ENCODE measurements at places on chromosomes 1 and 21.
A peak's percentile ranks its signal among the peaks of the same experiment; 100 is the strongest.

DNA sequence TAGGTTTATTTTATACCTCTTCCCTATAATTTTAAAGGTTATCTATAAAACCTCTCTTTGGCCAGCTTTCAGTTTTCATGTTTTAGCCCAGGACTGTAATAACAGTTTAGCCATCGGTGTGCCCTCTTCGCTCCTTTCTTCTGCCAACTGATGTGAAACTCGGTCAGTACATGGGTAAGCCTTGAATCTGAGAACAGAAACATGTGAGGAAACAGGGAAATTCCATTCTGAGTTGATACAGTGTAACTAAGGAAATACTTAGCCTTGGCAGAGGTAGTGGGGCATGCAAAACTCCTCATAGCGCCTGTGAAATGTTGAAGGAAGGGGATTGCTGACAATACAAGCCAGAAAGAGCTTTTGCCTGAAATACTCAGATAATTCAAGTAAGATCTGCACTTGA lies 465.2 kb downstream of the NCAM2 start:
- DNase-seq, result no peak

- no peak for DNase-seq
Observed at GRCh38 chr1:161948435-161948834, 75.2 kb downstream of the OLFML2B start.

GRCh38 chr1:28045777-28046176 lies 42.6 kb downstream of the EYA3 start:
- no peak for DNase-seq

DNA sequence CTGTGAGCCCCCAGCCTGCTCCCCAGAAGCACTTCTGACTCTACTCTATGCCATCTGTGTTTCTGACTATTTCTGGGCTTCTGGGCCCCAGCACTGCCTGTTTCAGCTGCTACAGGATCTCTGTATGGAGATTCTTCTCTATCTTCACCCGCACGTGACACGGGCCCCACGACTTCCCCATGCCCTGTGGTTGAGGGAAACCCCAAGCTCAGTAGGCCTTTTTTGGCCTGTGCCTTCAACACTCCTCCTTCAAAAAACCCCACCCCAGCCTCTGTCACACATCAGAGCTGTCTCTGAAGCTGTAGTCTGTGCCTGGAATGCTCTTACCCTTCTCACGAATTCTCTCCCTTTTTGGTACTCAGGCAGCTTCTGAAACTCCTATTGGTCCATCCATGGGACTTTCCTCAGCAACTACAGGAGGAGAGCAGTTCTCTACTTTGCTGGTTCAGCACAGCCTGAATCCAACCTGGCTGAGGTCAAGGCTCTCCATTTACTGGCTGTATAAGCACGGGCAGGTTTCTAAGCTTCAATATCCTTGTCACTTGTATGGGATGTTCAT lies 2.0 kb upstream of the NID1 start:
- peak; percentile 67 for DNase-seq

GRCh38 chr1:67589519-67590233 lies 95.3 kb upstream of the GADD45A start:
- no peak for DNase-seq

DNA sequence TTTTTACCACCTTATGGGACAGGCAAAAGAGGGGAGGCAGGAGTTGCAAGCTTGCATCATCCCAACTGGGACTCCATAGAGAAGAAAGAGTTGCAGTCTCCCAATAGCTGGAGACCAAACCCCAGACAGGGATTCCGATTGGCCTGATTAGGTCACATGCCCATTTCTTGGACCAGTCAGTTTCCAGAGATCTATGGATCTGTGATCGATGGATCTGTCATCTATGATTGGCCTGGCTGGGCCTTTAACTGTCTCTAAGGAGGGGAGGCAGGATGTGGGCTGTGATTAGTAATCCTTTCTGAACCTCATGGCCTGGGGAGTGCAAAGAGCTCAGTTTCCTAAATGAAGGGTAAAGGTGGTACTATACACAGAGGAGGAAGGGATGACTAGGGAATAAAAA lies 252.1 kb downstream of the MATN1 start:
- DNase-seq, result no peak

- no peak for DNase-seq
Observed at GRCh38 chr1:161180639-161181038, 3.3 kb upstream of the B4GALT3 start.
